ENCODE measurements at places on chromosomes 1 and 21.

DNA sequence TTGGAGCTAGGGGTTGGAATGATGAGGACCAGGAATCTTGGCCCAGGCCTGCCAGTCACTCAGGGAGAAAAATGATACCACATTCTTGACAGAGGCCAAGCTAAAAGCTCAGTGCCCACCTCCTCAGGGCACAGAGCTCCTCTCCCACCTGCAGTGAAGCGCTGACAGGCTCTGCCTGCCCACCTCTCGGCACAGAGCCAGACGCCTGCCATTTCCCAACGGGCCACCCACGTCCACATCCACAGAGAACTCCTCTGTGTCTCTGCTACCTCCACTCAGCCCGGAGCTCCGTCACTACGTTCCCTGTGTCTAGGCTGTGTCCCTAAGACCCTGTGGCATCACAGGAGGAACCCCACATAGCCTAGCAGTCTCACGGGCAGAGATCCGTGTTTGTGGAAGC, 60.8 kb downstream of the MRPL37 start:
- no peak for DNase-seq

DNA sequence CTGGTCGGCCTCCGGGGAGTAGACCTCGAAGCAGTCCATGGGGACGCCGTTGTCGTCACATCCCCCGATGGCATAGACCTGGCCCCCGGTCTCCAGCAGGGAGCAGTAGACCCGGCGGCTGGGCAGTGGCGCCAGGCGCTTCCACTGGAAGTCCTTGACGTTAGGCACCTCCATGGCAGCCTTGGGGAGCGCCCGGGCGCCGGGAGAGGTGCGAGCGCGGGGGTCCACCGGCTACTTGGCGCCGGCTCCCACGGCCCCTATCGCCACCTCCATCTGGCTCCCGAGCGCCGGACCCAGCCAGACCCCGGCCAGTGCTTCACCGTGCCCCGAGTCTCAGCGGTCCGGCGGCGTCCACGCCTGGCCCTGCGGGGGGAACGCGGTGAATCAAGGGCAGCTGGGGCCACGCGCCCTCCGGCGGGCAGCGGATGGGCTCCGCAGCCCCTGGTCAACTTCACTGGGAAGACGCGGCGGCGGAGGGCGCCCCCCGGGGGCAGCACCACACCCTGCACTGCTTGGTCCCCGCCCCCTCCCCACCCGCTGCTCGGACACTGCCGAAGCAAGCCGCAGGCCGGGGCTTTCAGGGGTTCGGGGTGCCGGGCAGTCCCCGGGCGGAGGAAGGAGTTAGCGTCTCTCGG, 13.2 kb downstream of the KLHDC8A start:
- no peak for DNase-seq

GRCh38 chr1:20029178-20029912, 40.6 kb upstream of the PLA2G5 start:
- DNase-seq: no peak

DNA sequence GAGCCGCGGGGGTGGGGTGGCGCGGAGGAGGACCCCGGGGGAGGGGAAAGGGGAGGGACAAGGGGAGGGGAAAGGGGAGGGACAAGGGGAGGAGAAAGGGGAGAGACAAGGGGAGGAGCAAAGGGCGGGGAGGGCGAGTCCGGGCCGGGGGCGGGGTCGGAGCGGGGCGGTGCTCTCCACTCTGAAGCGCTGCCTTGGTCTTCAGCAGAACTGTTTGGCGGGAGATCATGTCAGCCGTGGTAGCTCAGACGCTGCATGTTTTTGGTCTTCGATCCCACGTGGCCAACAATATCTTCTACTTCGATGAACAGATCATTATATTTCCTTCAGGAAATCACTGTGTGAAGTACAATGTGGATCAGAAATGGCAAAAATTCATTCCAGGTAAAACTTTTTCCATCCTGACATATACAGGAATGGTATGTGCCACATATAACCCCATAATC, 420 bp downstream of the CFAP57 start:
- peak; percentile 42 for DNase-seq
